ENCODE measurements at places on chromosomes 2 and 18.

- peak; percentile 82 for DNase-seq
Observed at GRCh38 chr18:59180150-59180845, 39.7 kb upstream of the GRP start.

- DNase-seq, result no peak
Observed at GRCh38 chr2:31919499-31919898, 91.3 kb downstream of the MEMO1 start.

DNA sequence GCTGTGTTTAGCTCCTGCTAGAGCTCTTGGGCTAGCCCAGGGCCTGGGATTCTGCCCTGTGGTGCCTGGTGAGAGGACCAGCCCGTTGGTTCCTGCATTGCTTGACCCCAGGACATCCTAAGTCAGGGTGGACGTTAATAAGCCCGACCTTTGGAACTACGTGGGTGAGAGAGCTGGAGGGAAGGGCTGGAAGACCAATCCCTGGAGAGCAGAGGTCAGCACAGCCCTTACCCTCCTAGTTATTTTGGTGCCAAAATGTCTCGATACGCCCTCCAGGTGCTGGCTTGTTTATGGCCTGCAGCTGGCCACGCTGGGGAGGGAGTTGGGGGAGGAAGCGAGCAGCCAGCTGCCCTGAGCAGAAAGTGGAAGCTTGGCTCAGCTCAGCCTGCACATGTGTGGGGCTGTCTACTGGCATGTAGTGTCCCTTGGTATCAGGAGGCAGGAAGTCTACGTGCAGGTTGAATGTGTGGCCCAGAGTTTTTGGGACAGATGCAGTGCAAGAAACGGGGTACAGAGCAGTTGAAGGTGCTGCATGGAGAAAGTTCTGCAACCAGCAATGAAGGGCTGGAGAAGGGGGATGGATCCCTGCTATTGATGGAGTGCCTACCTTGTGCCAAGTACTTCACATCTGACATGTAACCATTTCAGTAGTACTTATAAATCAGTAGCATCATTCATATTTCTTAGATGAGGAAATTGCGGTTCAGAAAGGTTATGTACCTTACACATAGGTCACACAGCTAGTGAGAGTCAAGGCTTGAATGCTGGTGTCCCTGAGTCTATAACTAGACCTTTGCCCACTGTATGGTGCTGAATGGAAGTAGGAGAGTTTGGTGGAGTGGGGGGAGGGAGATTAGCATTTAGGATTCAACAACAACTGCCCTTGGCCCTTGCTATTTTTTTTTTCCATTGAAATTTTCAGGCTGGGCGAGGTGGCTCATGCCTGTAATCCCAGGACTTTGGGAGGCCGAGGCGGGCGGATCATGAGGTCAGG lies 5.0 kb upstream of the DGKD start:
- no peak for DNase-seq

- DNase-seq, result no peak
Observed at GRCh38 chr2:27145682-27146081, 3.1 kb upstream of the TCF23 start.

GRCh38 chr18:46067438-46068007 lies 4.5 kb downstream of the PSTPIP2 start:
- peak; percentile 59 for DNase-seq

DNA sequence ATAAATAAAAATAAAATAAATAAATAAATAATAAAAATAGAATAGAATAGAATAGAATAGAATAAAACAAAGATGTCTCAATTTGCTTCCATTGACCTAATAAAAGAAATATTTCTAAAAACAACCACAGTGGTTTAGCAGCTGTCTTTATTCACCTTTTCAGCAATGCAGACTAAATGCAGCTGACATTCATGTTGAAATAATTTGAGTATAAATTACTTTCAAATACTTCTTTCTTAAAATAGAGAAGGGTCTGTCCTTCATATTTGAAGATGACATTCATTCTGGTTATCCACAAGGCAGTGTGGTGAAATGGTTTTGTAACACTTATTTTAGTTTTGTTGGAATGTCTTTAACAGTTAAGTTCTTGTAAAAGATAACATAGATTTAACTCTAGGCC lies 469.4 kb downstream of the IRS1 start:
- no peak for DNase-seq

DNA sequence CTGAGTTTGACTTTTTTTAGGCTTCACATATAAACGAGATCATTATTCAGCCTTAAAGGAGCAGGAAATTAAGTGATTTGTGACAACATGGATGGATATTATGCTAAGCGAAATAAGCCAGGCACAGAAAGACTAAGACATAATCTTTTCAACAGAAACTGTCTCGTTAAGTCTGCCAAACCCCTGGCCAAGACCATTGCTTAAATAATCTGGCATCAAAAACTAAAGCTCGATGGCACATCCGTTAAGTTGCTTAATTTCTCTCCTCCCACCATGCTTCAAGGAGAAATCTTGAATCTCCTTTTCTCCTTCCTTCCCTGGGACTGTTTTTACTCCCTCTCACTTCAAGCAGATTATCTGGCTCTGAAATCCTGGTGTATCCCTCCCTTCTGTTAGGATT lies 140.3 kb downstream of the GALNT14 start:
- DNase-seq, result no peak

DNA sequence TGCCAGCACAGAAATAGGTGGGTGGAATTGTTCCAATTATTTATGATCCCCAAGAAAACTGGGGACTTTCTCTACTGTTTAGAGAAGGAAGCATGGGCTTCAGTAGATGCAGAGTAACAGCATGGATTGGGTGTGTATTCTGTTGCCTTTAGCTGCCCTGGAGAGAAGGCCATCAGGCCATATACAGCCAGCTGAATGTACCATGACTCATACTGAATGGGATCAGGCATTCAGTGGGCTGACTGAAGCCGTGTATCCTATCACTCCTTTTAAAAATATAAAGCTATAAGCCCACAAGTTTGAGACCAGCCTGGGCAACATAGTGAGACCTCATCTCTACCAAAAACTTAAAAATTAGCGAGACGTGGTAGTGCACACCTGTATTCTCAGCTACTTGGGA lies 16.7 kb upstream of the PLEKHM3 start:
- DNase-seq, result peak; percentile 78

GRCh38 chr2:221844212-221845020 lies 272.3 kb upstream of the EPHA4 start:
- DNase-seq, result no peak

DNA sequence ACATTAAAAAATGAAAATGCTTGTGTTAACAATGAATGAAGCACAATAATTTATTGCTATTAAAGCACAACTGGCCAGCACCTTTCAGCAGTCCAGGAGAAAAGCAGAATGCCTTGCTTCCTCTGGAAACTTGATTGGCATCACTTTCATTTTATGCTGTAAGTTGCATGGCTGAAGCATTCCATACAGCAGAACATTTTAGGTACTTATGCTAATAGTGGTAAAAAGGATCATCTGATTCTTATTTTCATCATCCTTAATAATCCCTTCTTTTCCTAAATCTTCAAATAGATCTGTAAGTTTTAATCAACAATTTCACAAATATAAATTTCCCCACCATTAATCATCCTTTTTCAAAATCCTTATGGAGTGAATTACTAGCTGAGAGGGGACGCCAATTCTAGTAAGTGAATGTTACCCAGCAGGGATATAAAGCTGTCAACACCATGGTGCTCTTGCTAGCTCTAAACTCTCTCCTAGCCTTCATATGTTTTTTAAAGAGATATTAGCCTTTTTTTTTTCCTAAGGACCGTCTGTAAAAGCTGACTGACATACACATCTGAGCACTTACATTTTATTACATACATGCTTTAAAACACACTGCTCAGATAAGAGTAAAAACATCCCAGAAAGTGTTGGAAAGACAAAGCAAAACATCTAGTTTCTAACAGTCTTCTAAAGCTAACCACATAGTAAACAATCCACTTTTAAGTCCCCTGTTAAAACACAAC lies 5.3 kb downstream of the SATB2 start:
- peak; percentile 36 for DNase-seq

- no peak for DNase-seq
Observed at GRCh38 chr2:218262237-218262600, 1.4 kb downstream of the GPBAR1 start.

DNA sequence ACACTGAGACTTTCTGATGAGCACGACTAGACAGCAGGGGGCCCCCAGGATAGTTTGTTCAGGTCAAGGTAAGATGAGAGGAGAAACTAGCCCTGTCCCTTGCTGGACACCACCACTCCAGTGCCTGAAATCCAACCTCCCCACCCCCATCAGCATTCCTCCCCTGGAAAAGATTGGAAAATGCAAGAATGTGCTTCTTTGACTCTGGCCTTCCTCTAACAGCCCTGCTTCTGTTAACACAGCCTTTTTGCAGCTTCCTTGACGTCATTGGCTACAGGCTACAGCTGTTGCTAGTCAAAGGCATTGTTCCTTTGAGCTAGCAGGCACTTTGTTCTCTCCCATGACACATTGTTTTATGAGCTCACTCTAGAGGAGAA lies 20.1 kb upstream of the LTBP1 start:
- peak; percentile 70 for DNase-seq

DNA sequence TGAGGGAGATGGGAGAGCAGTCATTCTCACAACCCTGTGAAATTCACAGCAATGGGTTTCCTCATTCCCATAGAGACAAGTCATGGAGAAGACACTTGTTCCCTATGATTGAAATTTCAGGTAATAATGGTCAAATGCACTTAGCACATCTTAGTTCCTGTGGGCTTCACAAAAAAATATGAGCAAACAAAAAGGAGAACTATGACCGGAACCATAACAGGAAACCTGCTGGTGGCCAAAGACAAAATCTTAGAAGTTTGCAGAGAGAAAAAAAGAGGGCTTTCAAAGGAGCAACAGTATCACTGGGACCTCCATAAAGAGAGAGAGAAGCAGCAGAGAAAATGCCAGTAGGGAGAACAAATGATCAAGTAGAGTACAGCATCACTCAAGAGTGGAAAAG lies 138.9 kb upstream of the APCDD1 start:
- no peak for DNase-seq

DNA sequence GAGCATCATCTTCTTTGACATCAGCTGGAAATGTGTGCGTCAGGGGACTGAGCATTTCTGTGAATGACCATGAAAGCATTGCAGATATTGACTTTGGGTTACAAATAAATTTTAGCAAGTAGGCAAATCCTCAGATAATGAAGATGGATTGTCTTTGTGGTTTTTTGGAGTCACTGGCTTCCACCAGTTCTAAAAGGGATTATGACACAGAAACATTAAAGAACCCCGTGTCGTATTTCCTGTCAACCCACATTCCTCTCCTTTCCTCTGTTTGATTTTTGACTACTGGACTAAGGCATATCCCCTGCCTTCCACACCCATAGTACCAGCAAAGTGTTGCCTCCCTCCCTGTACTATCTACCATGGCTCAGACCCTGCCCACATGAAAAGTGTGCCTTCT lies 268.1 kb downstream of the MYO3B start:
- no peak for DNase-seq

DNA sequence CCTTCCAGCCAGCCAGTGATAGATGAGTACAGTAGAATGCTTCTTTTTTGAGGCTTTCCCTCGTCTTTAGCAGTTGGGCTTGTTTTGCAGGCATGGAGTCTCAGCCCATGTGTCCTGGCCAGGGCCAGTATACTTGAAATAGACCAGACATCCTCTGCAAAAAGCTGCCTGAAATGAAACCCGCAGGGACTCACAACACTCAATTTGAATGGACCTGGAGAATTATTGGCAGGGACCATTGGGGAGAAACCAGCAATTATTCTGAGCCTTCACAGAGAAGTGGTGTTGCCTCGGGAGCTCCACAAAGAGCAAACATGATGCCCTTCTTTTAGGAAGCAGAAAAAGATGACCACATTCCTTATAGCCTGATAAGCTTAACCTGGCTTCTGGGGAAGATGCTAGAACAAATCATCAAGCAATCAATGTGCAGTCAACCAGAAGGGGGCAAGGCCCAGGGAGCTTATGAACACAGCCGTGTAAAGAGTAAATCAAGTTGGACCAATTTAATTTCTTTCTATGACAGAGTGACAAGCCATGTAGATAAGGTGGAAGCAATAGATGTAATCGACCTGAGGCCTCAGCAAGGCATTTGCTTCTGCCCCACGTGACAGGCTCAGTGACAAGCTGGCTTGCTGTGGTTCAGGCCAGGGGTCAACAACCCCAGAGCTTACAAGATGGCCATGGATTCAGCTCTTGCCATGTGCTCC lies 42.1 kb downstream of the BOD1L2 start:
- no peak for DNase-seq

- DNase-seq, result no peak
Observed at GRCh38 chr2:41020358-41020757, 568.5 kb upstream of the SLC8A1 start.

- no peak for DNase-seq
Observed at GRCh38 chr18:49017813-49018553, 67.2 kb upstream of the SMAD7 start.
